Activated CD8-positive, alpha-beta T cell treated with anti-CD3 and anti-CD28 coated beads for 36 hours (primary cell): ENCODE measurements at places on chromosomes 1 and 21.
A peak's percentile ranks its signal among the peaks of the same experiment; 100 is the strongest.

DNA sequence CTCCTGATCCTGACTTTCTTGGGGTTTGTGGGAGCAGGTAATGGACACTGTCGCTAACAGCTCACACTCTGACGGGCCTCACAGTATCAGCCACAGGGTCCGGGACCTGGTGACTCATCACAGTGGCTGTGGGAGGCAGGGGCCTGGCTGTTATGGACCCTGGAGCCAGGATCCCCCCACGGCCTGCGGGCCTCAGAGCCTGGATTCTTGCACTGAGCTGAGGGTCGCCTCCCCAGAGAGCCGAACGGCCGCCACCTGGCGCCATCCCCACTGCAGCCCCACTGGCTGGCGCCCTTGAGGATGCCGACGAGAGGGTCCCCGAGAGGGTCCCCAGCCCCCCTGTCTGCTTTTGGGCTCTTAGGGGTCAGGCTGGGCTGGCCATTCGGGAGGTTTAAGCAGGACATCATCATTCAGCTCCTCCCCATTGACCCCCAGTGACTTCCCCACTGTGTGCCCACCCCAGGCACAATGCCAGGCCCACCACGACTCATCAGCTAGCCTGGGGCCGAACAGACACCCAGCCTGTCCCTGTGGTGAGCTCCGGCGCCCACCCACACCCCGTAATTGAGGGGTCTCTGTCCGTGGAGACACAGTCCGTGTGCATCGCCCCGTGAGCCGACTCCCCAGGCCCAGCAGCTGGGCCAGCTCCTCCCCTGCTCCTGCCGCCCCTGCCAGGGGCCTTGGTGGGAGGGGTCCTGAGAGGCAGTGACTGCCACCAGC, 30.8 kb upstream of the TRAPPC10 start:
- no peak for DNase-seq

DNA sequence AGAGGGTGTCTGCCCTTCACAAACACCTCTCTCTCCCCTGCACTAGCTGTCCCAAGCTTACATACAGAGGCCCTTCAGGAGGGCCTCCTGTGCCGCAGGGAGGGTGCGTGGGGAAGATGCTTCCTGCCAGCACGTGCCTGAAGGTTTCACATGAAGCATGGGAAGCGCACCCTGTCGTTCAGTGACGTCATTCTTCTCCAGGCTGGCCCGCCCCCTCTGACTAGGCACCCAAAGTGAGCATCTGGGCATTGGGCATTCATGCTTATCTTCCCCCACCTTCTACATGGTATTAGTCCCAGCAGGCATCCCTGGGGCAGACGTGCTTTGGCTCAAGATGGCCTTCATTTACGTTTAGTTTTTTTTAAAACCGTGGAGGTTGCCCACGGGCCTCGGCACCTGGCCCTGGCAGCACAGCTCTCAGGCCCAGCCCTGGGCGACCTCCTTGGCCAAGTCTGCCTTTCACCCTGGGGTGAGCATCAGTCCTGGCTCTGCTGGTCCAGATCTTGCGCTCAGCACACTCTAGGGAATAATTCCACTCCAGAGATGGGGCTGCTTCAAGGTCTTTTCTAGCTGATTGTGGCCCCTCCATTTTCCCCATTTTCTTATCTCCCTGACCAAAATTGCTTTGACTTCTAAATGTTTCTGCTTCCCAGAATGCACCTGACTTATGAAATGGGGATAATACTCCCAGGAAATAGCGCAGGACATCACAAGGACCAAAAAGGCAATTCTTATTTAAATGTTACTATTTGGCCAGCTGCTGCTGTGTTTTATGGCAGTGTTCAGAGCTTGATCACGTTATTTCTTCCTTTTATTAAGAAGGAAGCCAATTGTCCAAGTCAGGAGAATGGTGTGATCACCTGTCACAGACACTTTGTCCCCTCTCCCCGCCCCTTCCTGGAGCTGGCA, 6.1 kb downstream of the NPPA start:
- no peak for DNase-seq

- DNase-seq = no peak
Observed at GRCh38 chr1:45002650-45003645, 8.2 kb downstream of the HECTD3 start.

DNA sequence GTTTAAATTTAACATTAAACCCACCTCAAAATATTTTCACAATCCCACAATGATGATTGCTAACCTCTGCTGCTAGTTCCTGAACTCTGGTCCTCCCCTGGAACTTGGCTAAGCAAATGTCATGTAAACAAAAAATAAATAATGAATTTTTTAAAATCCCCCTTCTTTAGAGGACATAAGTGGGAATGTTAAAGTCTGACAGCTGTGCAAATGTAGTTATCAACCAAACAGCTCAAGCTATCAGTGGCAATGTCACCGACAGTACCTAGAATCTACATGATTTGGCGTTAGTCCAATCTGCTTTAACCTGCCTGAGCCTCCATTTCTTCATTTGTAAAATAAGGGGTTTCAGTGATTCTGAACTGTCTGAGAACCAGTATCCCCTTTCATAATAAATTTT, 67.7 kb downstream of the GDAP2 start:
- no peak for DNase-seq

DNA sequence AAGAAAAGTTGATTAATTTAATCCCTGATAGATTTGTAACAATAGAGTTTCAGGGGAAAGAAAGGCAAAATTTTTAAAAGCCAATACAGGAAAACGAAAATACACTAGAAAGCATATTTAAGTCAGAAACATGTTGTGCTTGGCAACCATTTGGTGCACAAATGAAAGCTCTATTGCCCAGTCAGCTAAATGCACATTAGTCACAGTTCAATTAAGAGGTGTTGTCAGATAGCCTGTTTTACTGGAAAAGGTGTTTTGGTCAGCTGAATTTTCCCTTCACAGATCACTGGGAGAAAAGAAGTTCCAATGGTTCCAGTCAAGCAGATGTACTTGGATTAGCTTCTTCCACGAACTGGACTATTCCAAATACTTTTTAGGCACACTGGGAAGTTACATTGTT, 25.4 kb downstream of the RGS4 start:
- no peak for DNase-seq

DNA sequence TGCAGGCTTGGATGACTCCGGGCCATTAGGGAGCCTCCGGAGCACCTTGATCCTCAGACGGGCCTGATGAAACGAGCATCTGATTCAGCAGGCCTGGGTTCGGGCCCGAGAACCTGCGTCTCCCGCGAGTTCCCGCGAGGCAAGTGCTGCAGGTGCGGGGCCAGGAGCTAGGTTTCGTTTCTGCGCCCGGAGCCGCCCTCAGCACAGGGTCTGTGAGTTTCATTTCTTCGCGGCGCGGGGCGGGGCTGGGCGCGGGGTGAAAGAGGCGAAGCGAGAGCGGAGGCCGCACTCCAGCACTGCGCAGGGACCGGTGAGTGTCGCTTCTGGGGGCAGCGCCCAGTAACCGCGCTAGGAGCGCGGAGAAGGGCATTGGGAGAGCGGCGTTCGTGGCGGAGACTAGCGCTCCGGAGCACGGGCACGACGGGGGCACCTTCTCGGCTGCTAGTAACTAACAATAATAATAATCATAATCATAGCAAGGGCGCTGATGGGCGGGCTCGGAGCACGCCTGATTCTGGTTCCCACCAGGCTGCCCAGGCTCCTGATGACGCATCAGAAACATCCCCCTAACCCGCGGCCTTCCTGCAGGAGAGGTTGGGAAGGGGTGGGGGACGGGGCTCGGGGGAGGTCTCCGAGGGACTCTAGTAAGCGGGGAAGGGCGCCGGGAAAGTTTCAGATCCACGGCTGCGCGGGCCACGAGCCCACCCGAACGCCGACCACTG, at the start of gene MX1:
MX1 (plus strand) TSS at position 286 of the 722 bp plus-strand sequence. CDS start 5,832 bp downstream, outside the sequence.
- DNase-seq = peak; percentile 89

GRCh38 chr1:35707601-35708440, 10.9 kb downstream of the C1orf216 start:
- DNase-seq = peak; percentile 24

- DNase-seq = no peak
Observed at GRCh38 chr1:219490566-219490965, 122.3 kb downstream of the ZC3H11B start.

- DNase-seq = no peak
Observed at GRCh38 chr1:91703095-91703494, 182.9 kb downstream of the TGFBR3 start.

DNA sequence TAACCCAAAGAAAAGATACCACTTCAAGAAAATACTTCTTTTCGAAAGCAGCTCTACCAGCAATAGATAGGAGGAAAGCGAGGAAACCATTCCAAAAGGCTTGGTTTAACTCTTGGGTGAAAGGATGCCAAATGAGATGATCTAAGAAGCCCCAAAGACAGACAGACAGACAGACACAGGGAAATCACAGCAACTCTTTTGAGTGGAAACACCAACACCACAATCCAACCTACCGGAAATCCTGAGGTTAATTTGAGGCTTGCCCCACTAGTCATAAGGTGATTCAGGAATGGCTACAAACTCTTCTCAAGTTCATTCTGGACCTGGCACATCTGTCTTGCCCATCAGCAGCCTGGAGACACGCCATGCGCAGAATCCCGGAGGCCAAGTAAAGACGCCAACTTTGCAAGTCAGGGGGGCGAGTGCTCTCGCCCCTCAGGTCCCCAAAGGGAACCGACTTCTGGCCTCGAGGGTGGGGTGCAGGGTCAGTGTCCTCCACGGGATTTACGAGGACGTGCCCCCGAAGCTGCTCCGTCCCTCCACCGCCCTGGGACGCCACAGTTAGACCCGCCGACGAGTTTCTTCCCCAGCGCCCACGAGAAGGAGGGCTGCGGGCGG, 778 bp downstream of the EVI5 start:
- DNase-seq = peak; percentile 64

DNA sequence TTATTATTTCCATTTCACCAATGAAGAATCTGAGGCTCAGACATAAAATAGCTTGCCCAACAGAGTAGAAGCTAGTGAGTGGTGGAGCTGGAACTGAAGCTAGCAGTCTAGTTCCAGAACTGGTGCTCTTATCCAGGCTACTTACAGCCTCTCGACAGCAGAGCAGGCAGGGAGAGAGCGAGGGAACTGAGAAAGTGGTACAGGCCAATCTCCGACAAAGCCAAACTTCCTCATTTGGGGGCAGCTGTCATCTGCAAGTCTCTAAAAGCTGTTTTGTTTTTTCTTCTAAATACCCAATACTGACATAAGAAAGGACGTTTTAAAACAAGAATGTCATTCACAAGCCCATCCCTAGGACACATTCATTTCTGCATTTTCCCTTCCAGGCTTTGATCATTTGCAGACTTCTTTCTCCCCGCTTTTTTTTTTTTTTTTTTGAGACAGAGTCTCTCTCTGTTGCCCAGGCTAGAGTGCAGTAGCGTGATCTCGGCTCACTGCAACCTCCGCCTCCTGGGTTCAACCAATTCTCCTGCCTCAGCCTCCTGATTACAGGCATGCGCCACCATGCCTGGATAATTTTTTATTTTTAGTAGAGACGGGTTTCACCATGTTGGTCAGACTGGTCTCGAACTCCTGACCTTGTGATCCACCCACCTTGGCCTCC, 20.0 kb downstream of the YIPF1 start:
- no peak for DNase-seq

- no peak for DNase-seq
Observed at GRCh38 chr1:42981871-42982270, 23.2 kb upstream of the SLC2A1 start.

DNA sequence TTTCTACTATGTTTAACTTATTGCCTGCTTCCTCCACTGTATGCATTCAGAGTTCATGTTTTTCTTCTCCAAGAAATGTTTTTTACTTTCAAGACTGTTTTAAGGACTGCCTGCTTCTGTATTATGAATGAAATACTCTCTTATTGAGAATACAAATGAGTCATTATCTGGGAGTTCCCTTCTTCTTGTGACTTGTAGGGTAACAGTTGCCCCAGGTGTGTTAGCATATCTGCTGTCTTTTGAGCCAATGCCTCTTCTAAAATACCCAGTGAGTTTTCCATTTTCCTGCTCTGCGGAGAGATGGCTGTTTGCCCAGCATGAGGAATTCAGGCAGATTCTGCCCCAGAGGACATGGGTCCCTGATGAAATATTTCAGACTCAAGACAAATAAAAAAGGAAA, 34.1 kb upstream of the ST6GALNAC5 start:
- no peak for DNase-seq

GRCh38 chr1:31036749-31037500, 28.6 kb downstream of the PUM1 start:
- DNase-seq = no peak

DNA sequence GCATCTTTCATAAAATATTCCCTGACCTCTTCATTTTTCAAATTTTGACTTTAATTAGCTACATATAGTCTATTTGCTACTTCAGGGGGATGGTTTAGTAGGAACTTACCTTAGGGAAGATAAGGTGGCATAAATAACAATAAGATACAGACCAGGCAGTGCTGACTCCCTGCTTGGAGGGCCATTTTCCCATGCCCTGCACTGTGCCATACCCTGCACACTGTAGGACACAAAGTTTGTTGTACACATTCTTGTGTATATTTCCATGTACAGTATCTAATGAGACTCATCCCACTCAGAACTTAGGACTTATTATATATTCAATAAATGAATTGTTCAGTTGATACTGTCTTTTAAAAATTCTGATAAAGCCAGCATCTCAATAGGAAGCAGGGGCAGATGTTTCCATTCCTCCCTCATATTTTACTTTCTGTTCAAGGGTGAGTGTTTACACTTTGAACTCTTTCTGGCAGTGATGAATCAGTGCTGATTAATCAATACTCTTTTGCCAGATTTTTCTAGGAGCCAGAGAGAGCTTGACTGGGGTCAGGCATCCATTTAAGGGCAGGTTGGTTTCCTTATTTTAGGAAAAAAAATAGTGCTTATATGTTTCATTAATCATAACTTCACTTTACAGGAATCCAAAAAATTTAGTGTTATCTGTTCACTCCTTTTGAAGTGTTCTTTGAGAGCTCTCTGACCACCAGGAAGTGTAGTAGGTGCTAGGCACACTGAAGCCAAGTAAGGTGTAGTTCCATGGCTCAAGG, 30.6 kb downstream of the MPZL1 start:
- DNase-seq = no peak

DNA sequence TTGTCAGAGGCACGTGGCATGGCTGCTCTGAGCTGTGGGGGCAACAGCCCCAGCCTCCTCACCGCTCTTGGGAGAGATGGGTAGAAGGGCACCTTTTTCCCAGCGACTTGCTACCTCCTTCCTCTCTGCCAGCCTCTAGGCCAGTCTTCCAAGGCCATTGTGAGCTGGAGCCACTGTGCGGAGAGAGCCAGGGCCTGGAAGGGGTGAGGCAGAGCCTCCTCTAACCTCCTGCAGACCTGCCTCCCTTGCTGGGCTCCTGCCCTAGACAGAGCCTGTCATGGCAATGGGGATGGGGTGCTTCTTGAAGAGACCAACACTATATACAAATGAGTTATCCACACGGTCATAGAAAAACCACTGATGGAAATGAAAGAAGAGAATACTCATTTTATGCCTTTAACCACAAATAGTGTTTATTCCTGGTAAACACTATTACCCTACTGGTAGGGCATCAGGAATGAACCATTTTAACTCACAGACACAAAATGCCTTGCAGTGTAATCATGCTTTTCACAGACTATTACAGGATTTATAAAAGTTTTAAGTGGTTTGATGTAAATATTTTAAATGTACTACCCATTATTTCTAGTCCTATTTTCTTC, 5.0 kb upstream of the IGFN1 start:
- DNase-seq = no peak
